ENCODE measurements at places on chromosomes 12 and 14. TPM values are rescaled to one million over a fixed set of nuclear protein-coding genes. Genes with fewer than 3 reads are reported as not detected.

NYNRIN gene
- total RNA-seq = 15.1 TPM

SELPLG gene
- total RNA-seq = 0.96 TPM

AQP2 gene
- not detected for total RNA-seq

- H3K27me3 ChIP-seq = no peaks in the 10 kb centered on the region
- no peak overlapping the region for H3K27ac ChIP-seq
- no peaks in the 10 kb centered on the region for H3K36me3 ChIP-seq
- H3K4me3 ChIP-seq = no peak overlapping the region
Measured at GRCh38 chr14:88518592-88519512, 36.0 kb downstream of the PTPN21 start.

- H3K36me3 ChIP-seq = no peaks in the 10 kb centered on the region
- peaks cover 16% of the 10 kb centered on the region for H3K27me3 ChIP-seq
- H3K4me3 ChIP-seq = no peak overlapping the region
- no peaks in the 10 kb centered on the region for H3K4me1 ChIP-seq
- H3K27ac ChIP-seq = no peak overlapping the region
- DNase-seq = no peak
Measured at GRCh38 chr12:51622564-51622963, 31.5 kb downstream of the SCN8A start.

- H3K27ac ChIP-seq = peak overlapping the region; percentile 61
- peak overlapping the region; percentile 3 for H3K4me3 ChIP-seq
- peaks cover 22% of the 10 kb centered on the region for H3K36me3 ChIP-seq
- H3K4me1 ChIP-seq = peaks cover 32% of the 10 kb centered on the region
- H3K27me3 ChIP-seq = no peaks in the 10 kb centered on the region
Measured at GRCh38 chr14:77303417-77304156, 17.1 kb downstream of the POMT2 start.

- H3K4me1 ChIP-seq = peaks cover 27% of the 10 kb centered on the region
- no peak overlapping the region for H3K4me3 ChIP-seq
- H3K27ac ChIP-seq = no peak overlapping the region
Measured at GRCh38 chr12:15698377-15698871, 90.8 kb downstream of the EPS8 start.

DNA sequence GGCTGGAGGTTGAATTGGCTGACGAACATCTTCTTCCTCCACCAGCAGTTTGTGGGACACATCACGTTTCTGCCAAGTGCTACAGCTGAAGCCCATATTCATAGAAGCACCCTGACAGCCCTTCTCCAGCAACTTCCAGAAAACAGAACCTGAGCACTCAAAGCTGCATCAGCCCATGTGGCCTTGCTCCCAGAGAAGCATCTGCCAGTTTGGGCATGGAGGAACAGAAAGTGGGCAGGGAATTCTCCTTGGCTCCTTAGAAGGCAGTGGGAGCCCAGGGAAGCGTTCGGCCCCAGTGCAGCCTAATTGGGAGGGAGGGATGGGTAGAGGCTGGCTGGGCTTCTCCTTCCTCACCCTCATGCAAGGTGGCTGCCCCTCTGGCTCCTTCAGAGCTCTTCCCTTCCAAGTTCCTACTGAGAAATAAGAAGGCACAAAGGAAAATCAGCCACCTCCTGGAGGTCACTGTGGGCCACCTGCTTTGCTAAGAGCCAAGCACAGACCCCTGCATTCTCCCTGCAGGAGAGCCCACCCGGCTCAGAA lies 4.1 kb upstream of the NGB start:
- no peaks in the 10 kb centered on the region for H3K4me1 ChIP-seq
- peaks cover 3% of the 10 kb centered on the region for H3K36me3 ChIP-seq
- H3K4me3 ChIP-seq = no peak overlapping the region
- H3K27ac ChIP-seq = no peak overlapping the region
